CD4-positive, alpha-beta T cell treated with Interleukin-6 for 4 hours (primary cell): ENCODE measurements at places on chromosomes 2 and 18.

GRCh38 chr2:149972066-149972465, 384.5 kb upstream of the MMADHC start:
- no peak for DNase-seq

DNA sequence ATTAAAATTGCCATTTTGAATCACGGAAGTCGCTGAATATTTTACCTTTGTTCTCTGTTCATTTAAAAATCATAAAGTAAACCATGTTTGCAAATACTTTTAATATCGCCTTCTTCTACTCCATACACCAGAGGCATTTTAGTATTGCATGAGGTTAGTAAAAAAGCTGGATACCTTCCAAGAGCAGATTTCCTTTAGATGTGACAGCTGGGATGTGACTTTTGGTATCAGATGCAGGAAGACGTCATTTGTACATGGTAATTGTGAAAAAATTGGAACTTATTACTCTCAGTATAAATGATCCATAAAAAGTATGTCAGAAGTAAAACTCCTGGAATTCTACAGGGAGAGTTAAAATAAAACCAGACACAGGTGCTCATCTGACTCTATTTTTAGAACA, 89.5 kb downstream of the SLC4A10 start:
- DNase-seq = no peak

DNA sequence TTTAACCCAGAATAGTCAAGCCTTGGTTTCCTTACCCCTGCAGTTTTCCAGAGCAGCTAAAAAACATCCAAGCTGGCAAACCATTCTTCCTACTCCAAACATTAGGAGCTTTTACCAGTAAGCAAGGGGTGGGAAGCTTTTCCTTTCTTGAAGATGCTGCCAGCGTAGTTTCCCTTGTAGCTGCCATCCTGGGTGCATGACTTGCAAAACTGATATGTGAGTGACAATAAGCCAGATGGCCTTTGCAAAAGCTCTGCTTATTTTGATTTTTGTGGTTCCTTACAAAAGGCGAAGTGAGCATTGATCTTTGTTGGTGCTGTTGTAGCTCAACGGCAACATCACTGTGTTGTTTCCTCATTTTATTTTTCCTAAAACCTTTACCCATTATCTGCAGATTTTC, 138.8 kb downstream of the WDSUB1 start:
- no peak for DNase-seq

DNA sequence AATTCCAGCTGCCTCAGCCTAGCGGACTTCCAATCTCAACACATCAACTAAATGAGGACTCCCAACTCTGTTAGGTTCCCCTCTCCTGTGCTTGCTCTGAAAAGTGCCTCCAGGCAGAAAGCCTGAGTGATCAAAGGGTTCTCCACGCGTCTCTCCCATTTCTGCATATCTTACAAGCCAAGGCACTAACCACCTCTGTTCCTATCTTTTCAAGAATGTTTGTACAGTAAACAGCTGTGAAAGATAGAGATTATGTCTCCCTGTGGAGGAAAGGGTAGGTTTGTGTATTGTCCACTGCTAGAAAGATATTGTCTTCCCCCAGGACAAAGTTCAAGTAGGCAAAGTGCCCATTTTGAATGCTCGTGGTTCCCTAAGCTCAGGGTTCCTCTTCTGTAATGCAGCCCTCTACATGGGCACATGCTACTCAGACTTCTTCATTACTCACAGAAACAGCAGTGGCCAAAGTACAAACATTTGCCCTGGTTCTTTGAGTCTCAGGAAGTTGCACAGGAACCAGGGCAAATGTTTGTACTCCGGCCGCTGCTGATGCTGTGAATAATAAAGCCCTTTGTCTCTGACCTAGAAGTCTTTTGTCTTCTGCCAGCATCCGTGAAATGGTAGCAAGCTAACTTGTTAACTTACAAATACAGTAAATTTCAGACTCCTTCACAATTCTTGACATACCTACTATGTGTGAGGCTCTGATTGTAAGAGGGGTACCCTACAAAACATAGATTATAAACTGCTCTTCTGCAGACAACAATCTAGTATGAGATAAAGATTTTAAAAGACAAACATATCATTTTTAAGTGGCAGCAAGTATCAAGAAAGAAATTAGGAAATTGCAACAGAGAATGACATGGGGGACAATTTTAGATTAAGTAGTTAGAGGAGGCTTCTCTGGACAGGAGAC, 44.5 kb downstream of the PKDCC start:
- DNase-seq = no peak

- no peak for DNase-seq
Measured at GRCh38 chr2:27502142-27502541, 5.5 kb downstream of the GCKR start.

GRCh38 chr2:167151894-167152293, 263.6 kb downstream of the XIRP2 start:
- DNase-seq = no peak

DNA sequence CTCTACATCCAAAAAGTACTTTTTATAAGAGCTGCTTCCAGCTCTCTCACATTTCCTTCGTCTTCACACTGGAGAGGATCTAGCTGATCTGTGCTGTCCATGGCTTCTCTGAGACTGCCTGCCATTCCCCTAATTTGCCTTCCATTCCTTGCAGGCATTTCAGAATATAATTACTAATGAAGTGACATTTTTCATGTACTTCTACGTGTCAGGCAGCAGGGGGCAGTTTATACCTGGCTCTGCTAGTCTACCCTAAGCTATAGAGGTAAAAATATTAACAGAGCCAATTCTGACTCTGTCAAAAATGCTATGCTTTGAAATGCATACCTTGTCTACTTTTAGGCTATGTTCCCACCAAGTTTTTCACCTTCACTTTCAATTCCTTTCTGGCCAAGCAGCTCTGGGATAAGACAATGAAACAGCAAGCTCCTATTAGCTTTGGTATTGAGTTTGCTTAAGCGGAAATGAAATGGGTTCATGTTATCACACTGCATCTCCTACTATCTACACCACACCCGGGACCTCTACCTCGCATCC, 81.9 kb downstream of the MEP1B start:
- DNase-seq = peak; percentile 15

GRCh38 chr2:67057901-67058703, 339.0 kb upstream of the ETAA1 start:
- DNase-seq = no peak

- DNase-seq = no peak
Measured at GRCh38 chr2:135258193-135258592, 206.1 kb downstream of the RAB3GAP1 start.

DNA sequence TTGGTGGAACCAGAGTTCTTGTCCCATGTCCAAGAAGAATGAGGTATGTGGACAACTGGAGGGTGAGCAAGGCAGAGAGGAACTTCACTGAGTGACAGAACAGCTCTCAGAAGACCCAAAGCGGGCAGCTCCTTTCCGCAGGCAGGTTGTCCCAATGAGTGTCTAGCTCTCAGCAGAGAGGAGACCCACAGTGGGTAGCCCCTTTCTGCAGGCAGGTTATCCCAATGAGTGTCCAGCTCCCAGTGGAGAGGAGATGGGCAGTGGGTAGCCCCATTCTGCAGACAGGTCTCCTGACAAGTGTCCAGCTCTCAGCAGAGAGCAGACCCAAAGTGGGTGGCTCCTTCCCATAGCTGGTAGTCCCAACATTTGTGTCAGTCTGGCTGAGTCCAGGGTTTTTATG, 69.6 kb downstream of the SRBD1 start:
- DNase-seq = no peak

DNA sequence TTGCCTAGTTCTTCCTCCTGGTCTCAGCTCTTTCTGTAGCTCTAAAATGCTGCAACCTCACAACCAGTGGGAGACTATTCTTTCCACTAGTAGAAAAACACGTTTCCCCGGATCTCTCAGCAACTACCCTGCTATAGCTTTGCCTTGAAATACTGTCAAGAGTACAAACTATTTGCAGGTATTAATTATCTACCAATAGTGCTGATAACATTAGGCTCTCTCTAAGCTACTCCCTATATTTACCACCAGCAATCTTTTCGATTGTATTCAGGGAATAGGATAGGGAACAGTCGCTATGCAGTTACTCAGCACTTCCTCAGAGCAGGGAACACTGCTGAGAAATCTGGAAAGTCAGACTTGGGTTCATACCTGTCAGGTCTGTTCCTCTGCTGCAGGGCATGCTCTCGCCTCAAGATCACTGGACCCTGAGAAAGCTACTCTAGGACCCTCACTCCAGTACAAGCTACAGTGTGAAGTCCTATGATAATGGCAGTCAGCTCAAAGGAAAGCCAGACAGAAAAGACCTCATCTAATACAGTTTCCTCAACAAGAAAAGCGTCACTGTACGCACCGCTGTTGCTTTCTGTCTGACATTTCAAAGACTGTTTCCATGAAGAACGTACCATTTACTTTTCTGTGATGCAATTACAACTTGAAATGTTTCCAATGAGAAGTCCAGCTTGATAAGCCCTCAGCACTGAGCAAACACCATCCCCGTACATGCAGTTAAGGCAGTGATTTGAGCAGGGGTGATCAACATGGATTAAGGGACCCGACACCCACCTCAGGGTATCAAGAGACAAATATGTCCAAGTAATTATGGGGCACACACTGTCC, 22.7 kb downstream of the GDF7 start:
- DNase-seq = no peak

GRCh38 chr2:119730671-119731177, 29.0 kb upstream of the PTPN4 start:
- DNase-seq = no peak

DNA sequence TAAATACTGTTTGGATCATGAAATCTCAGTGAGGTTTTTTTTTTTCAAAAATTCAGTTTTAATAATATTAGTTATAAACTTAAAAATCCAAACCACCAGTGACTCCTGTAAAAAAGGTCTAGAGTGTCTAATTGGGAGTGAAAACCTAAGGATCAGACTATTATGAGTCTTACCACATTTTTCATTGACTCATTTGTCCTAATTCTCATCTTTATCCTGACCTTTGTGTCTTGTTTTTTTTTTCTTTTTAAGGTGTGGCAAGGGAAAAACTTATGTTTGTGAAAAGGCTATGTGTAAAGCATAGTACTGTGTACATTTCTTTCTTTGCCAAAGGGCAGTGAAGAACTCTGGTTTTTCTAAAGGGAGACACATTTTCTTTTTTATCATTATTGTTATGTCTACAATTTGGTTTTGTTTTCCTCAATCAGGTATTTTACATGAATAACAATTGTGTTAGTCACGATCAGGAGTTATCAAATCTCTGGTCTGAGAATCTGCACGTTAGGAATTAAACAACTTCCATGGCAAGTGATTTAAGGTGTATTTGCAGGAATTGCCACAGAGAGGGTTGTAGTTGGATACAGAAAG, 52.6 kb downstream of the RHBDD1 start:
- DNase-seq = no peak

DNA sequence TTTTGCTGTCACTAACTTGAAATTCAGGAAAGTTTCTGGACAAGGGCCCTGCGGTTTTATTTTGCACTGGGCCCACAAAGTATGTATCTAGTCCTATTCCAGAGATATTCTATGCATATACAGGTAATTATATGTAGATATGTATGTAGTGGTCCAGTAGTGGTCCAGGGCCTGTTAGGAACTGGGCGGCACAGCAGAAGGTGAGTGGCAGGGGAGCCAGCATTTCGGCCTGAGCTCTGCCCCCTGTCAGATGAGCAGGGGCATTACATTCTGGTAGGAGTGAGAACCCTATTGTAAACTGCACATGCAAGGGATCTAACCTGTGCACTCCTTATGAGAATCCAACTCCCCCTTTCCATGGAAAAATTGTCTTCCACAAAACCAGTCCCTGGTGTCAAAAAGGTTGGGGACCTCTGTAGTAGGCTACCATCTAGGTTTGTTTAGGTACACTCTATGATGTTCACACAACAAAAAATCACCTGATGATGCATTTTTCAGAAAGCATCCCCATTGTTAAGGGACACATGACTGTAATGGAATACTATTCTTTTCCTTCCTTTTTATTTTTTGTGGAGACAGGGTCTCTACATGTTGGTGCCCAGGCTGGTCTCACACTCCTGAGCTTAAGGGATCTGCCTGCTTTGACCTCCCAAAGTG, 2.8 kb upstream of the PPP4R3B start:
- peak; percentile 16 for DNase-seq
